Activated T-helper 1 cell treated with anti-CD3 and anti-CD28 coated beads, Interleukin-12 subunit alpha, Interleukin-12 subunit beta, Interleukin-2, Interleukin-4 antibody, amounts not matched to agents 30 ng/mL and 10 ng/mL and 1 ng/mL, durations not matched to agents 14 hours and 24 hours and 36 hours (primary cell): ENCODE measurements at places on chromosomes 16 and 17. TPM values are rescaled to one million over a fixed set of nuclear protein-coding genes. Genes with fewer than 3 reads are reported as not detected.

Gene TPSD1
- total RNA-seq = not detected in 2 replicates

Gene CACNG3
- not detected in 2 replicates for total RNA-seq

Gene RNF222
- total RNA-seq = not detected in 2 replicates

Gene MRPS34
- total RNA-seq = 209 and 215 TPM in 2 replicates

Gene DNAAF8
- not detected in 2 replicates for total RNA-seq

Gene PDE6G
- 5.8 and 8.7 TPM in 2 replicates for total RNA-seq

Gene OR4D1
- total RNA-seq = 0.10 and 0.26 TPM in 2 replicates

Gene UNKL
- 42.7 and 46.1 TPM in 2 replicates for total RNA-seq

Gene KRT13
- total RNA-seq = not detected in 2 replicates

Gene KRTAP3-1
- not detected in 2 replicates for total RNA-seq

Gene SYT17
- 0.37 and 0.54 TPM in 2 replicates for total RNA-seq

Gene AANAT
- total RNA-seq = not detected in 2 replicates

Gene PITPNM3
- total RNA-seq = 0.65 and 0.81 TPM in 2 replicates
